Glomerular endothelial cell (primary cell): ENCODE measurements at places on chromosomes 12 and 14. TPM values are rescaled to one million over a fixed set of nuclear protein-coding genes. Genes with fewer than 3 reads are reported as not detected.

- no peak for DNase-seq
These were observed 295.2 kb downstream of the SLC16A7 start for GRCh38 chr12:59890896-59891579.

DNA sequence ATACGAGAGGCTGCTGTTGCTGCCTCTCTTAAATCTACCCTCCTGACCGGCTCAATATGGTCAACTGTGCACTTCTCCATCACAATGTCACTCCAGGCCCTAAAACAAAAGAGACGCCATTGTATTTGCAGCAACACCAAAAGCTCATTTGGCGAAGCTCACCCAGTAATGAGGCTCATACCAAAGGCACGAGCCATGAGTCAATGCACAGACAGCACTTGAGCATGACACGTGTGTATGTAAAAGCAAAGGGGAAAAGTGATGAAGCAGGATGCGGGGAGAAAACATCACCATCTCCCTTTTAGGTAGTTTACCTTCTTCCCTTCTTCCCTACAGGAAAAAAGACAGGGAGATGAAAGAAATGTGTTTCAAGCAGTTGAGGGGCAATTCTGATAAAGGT is 150.3 kb downstream of the FOXN3 start:
- no peak for DNase-seq

Gene PRIMA1
- total RNA-seq = not detected in 2 replicates

- DNase-seq = no peak
These were observed 1.8 kb downstream of the ITGA7 start for GRCh38 chr12:55705782-55706402.

- no peak for DNase-seq
These were observed 53.4 kb downstream of the ELK3 start for GRCh38 chr12:96247563-96247962.

- no peak for DNase-seq
These were observed 57.3 kb downstream of the ANKRD9 start for GRCh38 chr14:102452302-102452701.

GRCh38 chr14:37138898-37139297 is 33.5 kb downstream of the SLC25A21 start:
- no peak for DNase-seq

Gene VASH1
- total RNA-seq = 25.1 and 103 TPM in 2 replicates

- no peak for DNase-seq
These were observed 1225.2 kb downstream of the AACS start for GRCh38 chr12:126290456-126290855.

GRCh38 chr12:68239309-68239982 is 13.8 kb upstream of the IL26 start:
- no peak for DNase-seq

- DNase-seq = no peak
These were observed 142.3 kb upstream of the ARHGAP5 start for GRCh38 chr14:31934767-31935266.

Gene NRIP2
- not detected in 2 replicates for total RNA-seq

DNA sequence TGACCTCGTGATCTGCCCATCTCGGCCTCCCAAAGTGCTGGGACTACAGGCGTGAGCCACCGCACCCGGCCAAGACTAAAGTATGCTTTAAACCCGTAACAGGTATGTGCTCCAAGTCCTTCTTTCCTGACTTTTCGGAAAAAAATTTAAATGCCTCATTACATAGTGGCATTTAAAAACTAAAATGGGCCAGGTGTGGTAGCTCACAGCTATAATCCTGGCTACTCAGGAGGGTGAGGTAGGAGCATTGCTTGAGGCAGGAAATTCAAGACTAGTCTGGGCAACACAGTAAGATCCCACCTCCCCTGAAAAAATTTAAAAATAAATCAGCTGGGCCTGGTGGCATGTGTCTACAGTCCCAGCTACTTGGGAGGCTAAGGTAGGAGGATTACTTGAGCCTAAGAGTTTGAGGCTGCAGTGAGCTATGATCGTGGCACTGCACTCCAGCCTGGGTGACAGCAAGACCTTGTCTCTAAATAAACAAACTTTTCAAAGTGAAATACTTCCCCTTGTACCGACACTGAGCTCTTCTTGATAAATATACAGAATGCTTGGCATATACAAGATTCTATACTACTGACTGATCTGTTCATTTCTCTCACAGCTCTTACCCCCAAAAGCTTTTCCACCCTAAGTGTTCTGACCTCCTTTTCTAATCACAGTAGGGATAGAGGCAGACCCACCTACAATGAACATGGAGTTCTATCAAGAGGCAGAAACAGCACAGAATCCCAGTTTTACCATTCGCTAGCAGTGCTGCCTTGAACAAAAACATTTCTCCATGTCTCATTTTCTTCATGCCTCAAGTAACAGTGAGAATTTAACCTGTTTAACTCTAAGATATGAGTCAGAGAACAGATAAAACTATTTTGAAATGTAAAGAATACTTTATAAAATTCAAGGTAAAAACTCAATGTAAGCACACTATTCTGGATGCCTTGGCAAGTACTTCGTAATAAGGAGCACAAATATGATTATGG is 7.9 kb downstream of the PPP4R3A start:
- no peak for DNase-seq

- DNase-seq = no peak
These were observed 73.9 kb downstream of the BMP4 start for GRCh38 chr14:53882684-53883083.

DNA sequence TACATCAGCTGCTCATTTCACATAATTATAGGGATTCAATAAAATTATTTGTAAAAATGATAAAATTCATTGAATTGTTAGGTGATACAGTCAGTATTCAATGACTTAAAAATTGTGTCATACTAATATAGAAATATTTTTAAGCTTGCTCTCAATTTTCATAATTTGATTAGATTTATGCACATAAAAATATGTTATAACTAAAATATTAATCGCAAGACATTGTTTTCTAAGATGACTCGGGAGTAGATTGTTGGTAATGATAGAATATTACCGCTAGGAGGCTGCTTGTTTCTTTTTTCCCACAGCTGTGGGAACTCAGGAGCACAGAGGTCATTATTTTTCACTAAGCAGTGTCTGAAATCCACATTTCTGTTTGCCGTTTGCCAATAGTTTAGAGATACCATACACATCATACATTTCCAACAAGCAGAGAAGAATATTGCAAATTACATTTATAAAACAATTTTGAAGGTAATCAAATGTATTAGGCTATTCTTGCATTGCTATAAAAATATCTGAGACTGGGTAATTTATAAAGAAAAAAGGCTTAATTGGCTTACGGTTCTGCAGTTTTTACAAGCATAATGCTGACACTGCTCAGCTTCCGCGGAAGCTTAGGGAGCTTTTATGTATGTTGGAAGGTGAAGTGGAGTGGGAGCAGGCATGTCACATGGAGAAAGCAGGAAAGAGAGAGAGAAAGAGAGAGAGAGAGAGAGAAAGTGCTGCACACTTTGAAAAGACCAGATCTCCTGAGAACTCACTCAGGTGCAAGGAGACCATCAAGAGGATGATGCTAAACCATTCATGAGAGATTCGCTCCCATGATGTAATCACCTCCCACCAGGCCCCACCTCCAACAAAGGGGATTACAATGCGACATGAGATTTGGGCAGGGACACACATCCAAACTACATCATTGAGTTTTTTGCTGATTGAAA is 9.2 kb downstream of the CD69 start:
- no peak for DNase-seq

- no peak for DNase-seq
These were observed 6.2 kb downstream of the SIX1 start for GRCh38 chr14:60643141-60643462.

- no peak for DNase-seq
These were observed 15.0 kb upstream of the DTX1 start for GRCh38 chr12:113041560-113041959.

Gene NPAS3
- total RNA-seq = 0.34 and 0.93 TPM in 2 replicates

Gene SAMD15
- 1.1 and 3.3 TPM in 2 replicates for total RNA-seq

- no peak for DNase-seq
These were observed 141.8 kb downstream of the CACNA1C start for GRCh38 chr12:2194571-2194970.

DNA sequence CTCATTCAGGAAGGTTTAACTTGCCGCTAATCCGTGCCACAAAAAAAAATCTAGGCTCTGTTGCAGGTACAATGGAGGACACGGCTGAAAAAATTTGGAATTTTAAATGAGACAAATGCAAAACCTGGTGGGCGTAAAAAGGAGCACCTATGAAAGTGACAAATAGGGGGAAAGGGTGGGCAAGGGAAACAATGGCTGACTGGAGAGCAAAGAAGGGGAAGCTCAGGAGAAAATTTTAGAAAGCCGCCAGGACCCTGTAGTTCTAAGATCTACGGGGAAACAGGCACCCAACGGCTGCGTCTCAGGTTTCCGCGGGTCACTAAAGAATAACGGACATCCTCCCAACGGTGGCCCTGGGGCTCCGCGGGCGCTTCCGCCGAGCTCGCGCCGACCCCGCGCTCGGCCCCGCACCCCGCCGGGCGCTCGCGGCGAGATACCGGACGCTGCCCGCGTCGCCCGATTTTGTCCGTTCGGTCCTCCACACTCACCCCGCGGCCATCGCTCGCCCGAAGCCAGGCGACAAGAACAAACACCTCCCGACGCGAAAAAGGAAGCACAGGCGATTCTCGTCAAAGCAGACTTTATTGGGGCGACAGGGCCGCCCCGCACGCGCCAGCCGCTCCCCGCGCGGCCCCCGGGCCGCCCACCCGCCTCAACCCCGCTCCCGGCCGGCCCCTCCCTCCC is 1.1 kb upstream of the YY1 start:
- DNase-seq = no peak

DNA sequence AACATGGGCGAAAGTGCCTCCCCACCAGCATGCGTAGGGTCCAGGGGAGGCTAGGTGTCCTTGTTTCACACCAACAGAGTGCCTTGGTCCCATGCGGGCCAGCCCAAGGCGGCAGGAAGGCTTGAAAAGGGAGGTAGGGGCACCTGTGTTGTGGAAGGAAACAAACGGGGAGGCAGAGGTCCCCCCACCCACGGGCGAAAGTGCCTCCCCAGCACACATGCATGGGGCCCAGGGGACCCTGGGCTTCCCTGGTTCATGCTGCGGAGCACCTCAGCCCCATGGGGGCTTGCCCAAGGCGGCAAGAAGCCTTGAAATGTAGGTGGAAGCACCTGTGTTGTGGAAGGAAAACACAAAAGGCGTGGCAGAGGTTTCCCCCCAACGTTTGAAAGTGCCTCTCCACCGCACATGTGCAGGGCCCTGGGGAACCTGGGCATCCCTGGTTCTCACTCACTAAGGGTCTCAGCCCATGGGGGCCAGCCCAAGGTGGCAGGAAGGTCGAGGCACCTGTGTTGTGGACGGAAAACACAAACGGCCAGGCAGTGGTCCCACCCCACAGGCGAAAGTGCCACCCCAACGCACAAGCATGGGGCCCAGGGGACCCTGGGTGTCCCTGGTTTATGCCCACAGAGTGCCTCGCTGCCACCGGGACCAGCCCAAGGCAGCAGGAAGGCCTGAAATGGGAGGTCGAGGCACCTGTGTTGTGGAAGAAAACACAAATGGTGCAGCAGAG is 374.7 kb downstream of the ALG10 start:
- DNase-seq = no peak
